Cardiac muscle cell (in vitro differentiated cells and primary cell): ENCODE measurements at places on chromosomes 13 and 19.

GRCh38 chr19:47378246-47378645 is 29.1 kb downstream of the DHX34 start:
- no peaks in the 10 kb centered on the region for H3K27me3 ChIP-seq
- H3K4me1 ChIP-seq, result no peaks in the 10 kb centered on the region
- H3K4me3 ChIP-seq, result no peak overlapping the region
- no peak overlapping the region for H3K27ac ChIP-seq
- peaks cover 31% of the 10 kb centered on the region for H3K36me3 ChIP-seq

DNA sequence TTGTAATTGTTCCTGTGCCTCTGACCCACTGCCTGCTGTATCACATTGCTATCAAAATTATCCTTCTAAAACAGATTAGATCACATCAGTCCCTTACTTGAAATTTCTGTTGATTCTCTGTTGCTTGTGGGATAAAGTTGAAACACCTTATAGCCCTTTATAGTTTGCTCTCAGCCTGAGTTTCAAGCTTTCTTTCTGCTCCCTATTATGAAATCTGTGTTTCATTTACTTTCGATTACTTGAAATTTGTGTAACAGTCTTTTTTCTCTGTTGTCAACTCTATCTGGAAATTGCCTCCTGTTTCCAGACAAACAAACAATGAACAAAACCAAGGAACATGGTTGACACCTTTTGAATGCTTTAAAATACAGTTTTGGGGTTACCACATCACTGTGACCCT is 167.9 kb downstream of the PDS5B start:
- no peaks in the 10 kb centered on the region for H3K27me3 ChIP-seq
- DNase-seq, result no peak
- no peaks in the 10 kb centered on the region for H3K4me1 ChIP-seq
- H3K36me3 ChIP-seq, result peaks cover 11% of the 10 kb centered on the region
- no peak overlapping the region for H3K4me3 ChIP-seq
- H3K27ac ChIP-seq, result no peak overlapping the region

GRCh38 chr13:33263976-33264619 is 21.5 kb downstream of the STARD13 start:
- H3K27me3 ChIP-seq, result no peaks in the 10 kb centered on the region
- DNase-seq, result no peak
- H3K4me1 ChIP-seq, result peaks cover 47% of the 10 kb centered on the region
- no peak overlapping the region for H3K27ac ChIP-seq

GRCh38 chr13:51045451-51045850 is 65.6 kb downstream of the C13orf42 start:
- H3K27me3 ChIP-seq, result no peaks in the 10 kb centered on the region
- H3K36me3 ChIP-seq, result no peaks in the 10 kb centered on the region

- no peak for DNase-seq
- peaks cover 7% of the 10 kb centered on the region for H3K4me1 ChIP-seq
- no peaks in the 10 kb centered on the region for H3K36me3 ChIP-seq
- no peak overlapping the region for H3K27ac ChIP-seq
- H3K4me3 ChIP-seq, result no peak overlapping the region
Measured at GRCh38 chr19:46630586-46631205, 5.3 kb downstream of the GNG8 start.

DNA sequence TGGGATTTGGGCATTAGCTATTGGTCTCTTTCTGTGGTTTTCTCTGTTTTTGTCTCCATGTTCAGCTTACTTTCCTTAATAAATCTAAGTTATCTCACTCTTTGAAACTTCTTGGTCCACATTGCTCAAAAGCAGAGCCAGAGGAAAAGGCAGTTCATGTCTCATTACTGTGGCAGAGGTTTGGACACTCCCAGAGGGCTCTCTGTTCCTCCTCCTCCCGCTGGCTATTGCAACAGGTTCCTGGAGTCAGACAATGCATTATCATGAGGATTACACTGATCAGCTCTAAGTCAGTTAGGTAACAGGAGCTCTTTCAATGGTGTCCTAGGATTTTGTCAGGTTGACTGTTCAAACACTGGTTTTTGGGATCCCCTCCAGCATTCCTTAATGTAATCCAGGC is 298.8 kb downstream of the NDFIP2 start:
- no peak overlapping the region for H3K4me3 ChIP-seq
- no peaks in the 10 kb centered on the region for H3K36me3 ChIP-seq
- H3K27me3 ChIP-seq, result no peaks in the 10 kb centered on the region
- H3K4me1 ChIP-seq, result peaks cover 72% of the 10 kb centered on the region

GRCh38 chr13:36377826-36378468 is 31.8 kb upstream of the SPART start:
- H3K4me1 ChIP-seq, result no peaks in the 10 kb centered on the region
- H3K27ac ChIP-seq, result no peak overlapping the region
- no peaks in the 10 kb centered on the region for H3K36me3 ChIP-seq

GRCh38 chr19:29785955-29786589 is 25.7 kb upstream of the CCNE1 start:
- no peak overlapping the region for H3K4me3 ChIP-seq
- no peak overlapping the region for H3K27ac ChIP-seq
- no peak for DNase-seq
- no peaks in the 10 kb centered on the region for H3K27me3 ChIP-seq

DNA sequence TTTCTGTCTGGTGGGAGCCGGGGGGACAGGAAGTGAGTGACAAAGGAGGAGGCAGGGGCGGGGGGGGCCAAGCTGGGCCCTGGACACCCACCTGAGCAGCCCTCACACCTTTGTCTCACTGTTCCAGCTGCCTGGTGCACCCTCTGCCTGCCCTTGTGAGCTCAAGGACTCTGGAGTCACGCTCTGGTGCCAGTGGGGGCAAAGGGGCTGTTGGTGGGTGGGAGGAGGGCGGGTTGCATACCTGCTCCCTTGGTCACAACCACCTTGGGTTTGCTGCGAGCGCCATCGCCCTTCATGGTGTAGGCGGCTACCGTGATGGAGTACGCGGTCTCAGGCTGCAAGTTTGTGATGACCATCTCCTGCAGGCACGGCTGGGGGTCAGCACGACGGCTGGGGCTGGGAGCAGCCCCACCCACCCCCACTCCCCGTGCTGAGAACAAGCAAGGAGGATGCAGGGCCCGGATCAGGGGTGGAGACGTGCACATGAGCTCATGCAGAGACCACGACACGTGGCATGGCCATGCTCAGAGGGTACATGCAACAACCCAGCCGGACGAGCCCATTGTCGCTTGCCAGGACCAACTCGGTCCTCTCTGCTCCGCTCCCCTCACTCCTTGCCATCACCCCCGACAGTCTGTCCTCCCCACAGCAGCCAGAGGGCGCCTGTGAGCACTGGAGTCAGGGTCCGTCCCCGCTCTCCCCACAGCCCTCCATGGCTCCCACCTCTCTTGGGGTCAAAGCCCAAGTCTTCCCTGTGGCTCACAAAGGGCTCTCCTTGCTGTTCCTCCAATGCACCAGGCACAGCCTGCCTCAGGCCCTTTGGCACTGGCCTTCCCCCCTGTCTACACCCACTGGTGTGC is 114.9 kb downstream of the PTPRS start:
- no peak overlapping the region for H3K27ac ChIP-seq
- no peak for DNase-seq
- H3K4me3 ChIP-seq, result no peak overlapping the region
- H3K4me1 ChIP-seq, result no peaks in the 10 kb centered on the region
- no peaks in the 10 kb centered on the region for H3K27me3 ChIP-seq

DNA sequence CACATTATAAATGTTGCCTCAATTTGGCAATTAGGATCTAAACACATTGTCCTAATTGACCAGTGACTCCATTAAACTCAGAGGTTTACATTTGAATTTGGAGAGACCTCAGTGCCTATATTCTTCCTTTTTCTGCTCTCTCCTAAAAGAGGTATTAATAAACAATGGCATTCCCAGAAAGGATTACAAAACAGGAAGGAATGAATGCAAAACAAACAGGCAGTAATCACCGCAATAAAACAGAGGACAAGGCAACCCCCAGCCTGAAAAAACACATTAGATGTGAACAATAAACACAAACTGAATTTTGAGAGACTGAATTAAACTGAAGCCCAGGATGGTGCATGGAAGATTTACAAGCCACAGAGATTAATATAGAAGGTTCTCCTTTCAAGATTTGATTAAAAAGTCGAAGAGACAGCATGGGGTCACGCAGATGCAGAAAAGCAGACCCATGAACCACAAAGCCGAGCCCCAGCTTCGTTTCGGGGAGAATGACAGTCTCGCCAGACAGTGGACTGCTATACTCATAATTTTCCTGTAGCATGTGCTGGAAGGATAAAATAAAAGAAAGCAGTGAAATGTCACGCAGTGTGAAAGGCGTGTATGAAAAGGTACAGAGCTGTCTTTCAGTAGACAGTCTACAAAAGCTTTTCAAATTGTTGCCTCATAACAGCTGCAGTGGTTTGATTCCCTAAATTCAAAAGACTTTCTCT is 503.0 kb downstream of the LIG4 start:
- peaks cover 10% of the 10 kb centered on the region for H3K4me1 ChIP-seq
- H3K27me3 ChIP-seq, result no peaks in the 10 kb centered on the region
- no peak for DNase-seq
- no peaks in the 10 kb centered on the region for H3K36me3 ChIP-seq
- H3K27ac ChIP-seq, result no peak overlapping the region
- no peak overlapping the region for H3K4me3 ChIP-seq

- DNase-seq, result no peak
- H3K27ac ChIP-seq, result no peak overlapping the region
- H3K4me3 ChIP-seq, result no peak overlapping the region
- no peaks in the 10 kb centered on the region for H3K36me3 ChIP-seq
- H3K27me3 ChIP-seq, result peaks cover 57% of the 10 kb centered on the region
- H3K4me1 ChIP-seq, result no peaks in the 10 kb centered on the region
Measured at GRCh38 chr13:25167382-25168174, 4.5 kb downstream of the AMER2 start.

DNA sequence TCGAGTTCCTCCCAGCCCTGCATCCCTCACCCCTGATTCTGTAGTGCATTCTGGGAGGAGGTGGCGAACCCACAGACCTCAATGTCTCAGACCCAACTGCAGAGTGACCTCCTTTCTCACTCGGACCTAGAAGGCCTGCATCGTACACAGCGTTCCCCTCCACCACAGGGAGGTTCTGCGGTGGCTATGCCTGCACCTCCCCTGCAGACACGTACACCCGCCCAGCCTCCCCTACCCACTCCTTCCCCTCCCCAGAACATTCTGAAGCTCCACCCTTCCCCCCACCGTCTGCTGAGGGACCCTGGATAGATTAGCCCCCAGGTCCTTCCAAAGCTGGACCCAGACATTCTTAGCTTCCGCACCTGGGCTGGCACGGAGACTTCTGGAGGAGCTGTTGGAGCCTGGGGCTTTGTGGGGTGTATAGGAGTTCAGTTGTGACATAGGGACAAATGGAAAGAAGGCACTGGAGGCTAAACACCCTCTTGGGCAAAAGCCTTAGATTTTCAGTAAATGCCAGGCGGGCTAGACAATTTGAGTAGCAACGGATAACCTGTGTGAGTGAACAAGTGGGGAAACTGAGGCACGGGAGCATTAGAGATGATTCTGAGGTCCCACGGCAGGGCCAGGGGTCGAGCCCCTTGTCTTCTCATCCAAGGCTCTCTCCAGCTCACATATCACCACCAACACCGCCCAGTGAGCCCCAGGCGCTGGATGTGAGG is 420 bp upstream of the FSD1 start:
- H3K4me1 ChIP-seq, result peaks cover 6% of the 10 kb centered on the region
- H3K27me3 ChIP-seq, result no peaks in the 10 kb centered on the region
- no peak overlapping the region for H3K27ac ChIP-seq
- H3K4me3 ChIP-seq, result peak overlapping the region; percentile 57
- H3K36me3 ChIP-seq, result no peaks in the 10 kb centered on the region

DNA sequence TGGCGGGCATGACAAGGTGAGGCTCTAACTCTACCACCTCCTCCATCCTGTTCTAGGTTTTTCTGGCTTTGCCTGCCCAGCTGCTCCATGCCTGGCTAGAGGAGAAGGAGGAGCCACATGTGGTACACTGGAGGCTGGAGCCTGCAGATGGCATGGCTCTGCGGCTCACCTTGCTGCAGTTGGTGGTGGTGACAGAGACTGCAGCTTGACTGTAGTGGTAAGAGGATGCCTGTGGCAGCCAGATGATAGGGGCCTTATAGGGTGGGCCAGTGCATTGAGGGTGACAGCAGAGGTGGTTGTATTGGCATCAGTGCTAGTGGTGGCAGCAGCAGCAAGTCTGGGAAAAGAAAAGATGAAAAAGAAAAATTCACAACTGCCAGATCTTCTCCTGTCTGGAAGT is 146.2 kb downstream of the TNFRSF19 start:
- H3K27ac ChIP-seq, result no peak overlapping the region
- no peaks in the 10 kb centered on the region for H3K27me3 ChIP-seq
- no peaks in the 10 kb centered on the region for H3K4me1 ChIP-seq
- no peak for DNase-seq
- no peak overlapping the region for H3K4me3 ChIP-seq
- H3K36me3 ChIP-seq, result no peaks in the 10 kb centered on the region

GRCh38 chr19:8307400-8307964 is 676 bp downstream of the CD320 start:
- H3K4me1 ChIP-seq, result peaks cover 13% of the 10 kb centered on the region
- H3K27me3 ChIP-seq, result no peaks in the 10 kb centered on the region
- peaks cover 10% of the 10 kb centered on the region for H3K36me3 ChIP-seq
- H3K4me3 ChIP-seq, result peak overlapping the region; percentile 47

DNA sequence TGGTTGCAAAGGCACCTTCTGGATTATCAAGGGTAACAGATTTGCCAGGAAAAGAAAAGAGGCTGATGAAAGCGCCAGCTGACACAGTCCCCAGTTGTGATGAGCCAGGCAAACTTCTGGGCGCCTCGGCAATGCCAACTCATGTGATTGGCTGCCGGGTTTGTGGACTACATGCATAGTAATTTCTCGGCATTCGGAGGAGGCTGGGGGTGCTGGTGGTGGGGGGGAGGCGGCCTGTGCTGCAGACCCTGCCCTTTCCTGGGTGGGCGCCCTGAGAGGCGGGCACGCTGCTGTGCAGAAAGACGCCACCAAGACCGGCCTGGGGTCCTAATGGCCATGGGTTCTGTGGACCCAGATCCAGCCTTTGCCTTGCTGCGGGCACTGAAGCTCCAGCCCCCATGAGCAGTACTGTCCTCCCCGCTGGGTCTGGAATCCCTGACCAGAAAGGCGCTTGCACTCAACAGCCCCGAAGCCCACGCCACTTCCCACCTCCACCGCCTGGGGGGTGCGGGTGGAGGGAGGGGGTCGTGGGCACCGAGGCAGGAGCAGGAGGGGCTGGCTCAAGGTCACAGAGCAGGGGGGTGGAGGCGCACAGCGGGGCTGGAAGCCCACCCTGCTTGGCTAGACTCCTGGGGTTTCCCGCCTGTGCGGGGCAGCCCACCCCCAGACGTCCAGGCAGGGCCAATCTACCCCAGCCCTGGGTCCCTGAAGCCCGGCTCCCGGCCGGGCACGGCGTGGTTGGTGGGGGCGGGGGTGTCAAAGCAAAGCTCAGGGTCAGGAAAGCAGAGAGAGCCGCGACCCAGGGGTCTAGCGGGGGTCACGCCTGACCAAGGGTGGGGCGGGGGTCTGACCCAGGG is 1.0 kb downstream of the DIRAS1 start:
- no peak for DNase-seq
- no peak overlapping the region for H3K27ac ChIP-seq
- H3K4me3 ChIP-seq, result peak overlapping the region; percentile 36
- no peaks in the 10 kb centered on the region for H3K36me3 ChIP-seq

DNA sequence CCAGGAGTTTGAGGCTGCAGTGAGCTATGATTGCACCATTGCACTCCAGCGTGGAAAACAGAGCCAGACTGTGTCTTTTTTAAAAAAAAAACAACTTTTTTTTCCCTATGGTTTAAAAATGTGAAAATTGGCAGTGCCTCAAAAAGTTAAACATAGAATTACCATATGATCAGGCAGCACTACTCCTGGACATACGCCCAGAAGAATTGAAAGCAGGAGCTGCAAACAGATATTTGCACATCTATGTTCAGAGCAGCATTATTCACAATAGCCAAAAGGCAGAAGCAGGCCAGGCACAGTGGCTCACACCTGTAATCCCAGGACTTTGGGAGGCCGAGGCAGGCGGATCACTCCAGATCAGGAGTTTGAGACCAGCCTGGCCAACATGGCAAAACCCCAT is 3.8 kb upstream of the RETN start:
- no peaks in the 10 kb centered on the region for H3K36me3 ChIP-seq
- H3K27me3 ChIP-seq, result peaks cover 21% of the 10 kb centered on the region
- H3K4me1 ChIP-seq, result no peaks in the 10 kb centered on the region
- no peak overlapping the region for H3K27ac ChIP-seq
- no peak overlapping the region for H3K4me3 ChIP-seq
